Pulmonary artery endothelial cell (primary cell): ENCODE measurements at places on chromosomes 7 and 10.
A peak's percentile ranks its signal among the peaks of the same experiment; 100 is the strongest.

- no peak for DNase-seq
Observed at GRCh38 chr10:10886861-10887531, 130.7 kb upstream of the CELF2 start.

DNA sequence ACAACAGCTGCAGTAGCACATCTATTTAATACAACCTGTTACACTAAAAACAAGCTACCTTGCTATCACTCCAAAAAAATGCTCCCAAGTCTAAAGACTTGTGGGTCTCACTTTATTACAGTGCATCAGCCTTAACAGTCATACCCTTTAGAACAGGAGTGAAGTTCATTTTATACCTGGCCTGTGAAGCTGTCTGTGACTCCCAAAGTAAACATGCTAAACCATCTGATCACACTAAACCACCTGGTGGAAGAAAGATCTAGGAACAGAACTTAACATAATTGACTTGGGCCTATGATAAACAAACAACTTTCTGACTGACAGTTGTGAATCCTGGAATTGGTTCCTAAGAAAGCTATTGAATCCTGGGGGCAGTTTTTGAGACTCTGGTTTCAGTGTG lies 80.9 kb upstream of the ATP6V0A4 start:
- DNase-seq, result no peak

DNA sequence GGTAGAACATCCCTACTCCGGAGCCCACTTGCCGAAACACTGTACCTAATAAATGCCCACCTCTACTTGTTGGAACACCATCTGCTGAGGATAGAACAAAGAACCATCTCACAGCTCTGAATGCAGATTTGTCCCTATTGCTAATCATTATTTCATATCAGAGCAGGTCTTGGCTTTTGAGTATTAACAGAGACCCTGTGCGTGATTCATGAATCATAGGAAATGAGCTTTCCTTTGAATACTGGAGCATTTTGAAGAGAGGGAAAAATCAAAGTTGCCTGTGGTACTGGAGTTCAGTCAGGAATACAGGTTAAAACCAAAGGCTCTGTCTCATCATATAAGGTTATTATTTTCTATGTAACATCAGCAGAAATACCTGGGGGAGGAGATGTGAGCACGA lies 1132.3 kb downstream of the XPNPEP1 start:
- DNase-seq, result no peak

- no peak for DNase-seq
Observed at GRCh38 chr7:28989211-28989980, 31.3 kb upstream of the TRIL start.

- DNase-seq, result no peak
Observed at GRCh38 chr10:43377424-43377883, 6.0 kb downstream of the FXYD4 start.

DNA sequence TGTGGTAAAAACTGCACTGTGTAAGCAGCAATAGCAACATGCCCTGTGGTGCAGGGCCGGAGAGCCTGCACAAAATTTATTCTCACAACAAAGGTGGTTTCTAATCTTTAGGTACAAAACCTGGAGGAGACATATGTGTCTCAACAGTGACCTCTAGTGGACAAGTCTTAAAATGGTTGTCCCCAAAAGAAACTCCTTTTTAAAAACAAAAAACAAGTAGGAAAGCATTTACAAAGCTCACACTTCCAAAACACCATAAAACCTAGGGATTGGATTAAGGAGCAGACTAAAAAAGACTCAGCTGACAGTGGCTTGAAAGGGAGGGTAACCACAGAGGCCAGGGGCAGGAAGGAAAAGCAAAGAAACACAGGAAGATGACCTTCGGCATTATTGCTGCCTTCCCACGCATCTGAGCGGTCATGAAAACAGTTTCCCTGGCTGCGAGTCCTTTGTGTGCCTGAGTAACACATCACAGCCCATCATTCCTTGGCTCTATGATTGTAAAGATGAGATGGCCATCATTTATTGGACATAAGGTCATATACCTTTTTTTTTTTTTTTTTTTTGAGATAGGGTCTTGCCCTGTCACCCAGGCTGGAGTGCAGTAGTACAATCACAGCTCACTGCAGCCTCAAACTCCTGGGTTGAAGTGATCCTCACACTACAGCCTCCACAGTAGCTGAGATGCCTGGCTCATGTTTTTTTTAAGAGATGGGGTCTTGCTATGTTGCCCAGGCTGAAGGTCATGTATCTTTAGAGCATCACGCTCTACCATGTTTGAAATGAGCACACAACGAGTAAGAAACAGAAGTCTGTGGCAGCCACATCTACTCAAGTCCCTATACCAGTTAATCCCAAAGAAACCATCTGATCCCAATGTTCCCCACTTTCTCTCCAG lies 39.5 kb downstream of the RSU1 start:
- DNase-seq, result peak; percentile 93

GRCh38 chr7:18778594-18778993 lies 283.0 kb downstream of the HDAC9 start:
- DNase-seq, result no peak

- no peak for DNase-seq
Observed at GRCh38 chr7:24724451-24725190, 32.6 kb downstream of the GSDME start.

DNA sequence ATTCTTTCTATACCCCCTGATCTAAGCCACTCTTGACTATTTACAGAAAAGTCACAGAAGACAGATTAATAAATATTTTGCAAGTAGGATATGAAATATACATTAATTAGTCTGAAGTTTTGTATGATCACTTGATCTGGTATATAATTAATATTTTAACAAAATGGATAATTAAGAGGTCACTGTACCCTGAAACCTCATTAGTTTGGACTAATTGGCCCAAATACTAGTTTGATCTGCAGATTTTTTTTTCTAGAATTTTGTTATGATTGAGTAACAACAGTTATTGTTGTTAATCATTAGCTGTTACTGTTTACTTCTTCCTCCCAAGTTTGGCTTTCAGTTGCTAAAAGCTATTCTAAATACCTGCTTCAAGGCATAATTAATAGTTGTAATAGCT lies 2.7 kb downstream of the NHLRC2 start:
- DNase-seq, result no peak

- DNase-seq, result no peak
Observed at GRCh38 chr10:30562787-30563186, 66.8 kb downstream of the LYZL2 start.

GRCh38 chr7:142896741-142897379 lies 11.3 kb upstream of the TRPV6 start:
- DNase-seq, result no peak

DNA sequence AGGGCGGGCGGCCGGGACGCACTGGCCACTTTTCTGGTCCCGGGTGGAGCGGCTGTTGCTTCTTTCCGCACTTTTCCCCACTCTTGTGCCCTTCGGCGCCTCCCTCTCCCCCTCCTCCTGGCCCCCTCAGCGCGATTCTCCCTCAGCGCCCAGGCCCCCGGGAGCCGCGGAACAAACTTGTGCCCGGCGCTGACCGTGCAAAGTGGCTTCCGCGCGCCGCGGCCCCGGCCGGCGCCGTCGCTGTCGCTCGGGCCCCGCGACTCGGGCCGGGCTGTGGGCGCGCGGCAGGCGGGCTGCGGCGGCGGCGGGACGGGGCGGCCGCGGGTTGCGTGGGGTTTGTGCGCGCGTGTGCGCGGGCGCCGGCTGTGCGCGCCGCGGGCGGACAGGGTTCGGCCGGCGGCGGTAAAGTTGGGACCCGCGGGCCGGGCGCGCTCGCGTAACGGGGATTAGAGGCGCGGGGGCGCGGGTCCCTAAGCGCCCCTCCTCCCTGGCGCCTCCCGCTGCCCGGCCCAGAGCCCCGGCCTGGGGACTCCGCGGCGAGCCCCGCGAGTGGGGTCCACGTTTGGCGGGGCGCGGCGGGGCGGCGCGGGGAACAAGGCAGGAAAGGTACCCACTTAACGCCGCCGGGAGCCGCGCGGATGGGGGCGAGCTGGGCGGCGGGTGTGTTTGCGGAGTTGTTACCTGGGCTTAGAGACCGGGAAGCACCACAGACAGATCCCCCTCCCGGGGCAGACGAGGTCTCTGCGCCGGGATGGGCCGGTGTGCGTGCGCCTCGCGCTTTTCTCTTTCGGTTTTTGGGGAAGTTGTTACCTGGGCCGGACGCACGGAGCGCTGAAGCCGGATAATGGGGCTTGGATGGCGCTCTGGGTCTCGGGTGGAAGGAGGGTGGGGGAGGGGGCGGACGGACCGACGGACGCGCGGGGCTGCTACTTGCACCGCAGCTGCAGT lies 860 bp downstream of the ZEB1 start:
- no peak for DNase-seq

DNA sequence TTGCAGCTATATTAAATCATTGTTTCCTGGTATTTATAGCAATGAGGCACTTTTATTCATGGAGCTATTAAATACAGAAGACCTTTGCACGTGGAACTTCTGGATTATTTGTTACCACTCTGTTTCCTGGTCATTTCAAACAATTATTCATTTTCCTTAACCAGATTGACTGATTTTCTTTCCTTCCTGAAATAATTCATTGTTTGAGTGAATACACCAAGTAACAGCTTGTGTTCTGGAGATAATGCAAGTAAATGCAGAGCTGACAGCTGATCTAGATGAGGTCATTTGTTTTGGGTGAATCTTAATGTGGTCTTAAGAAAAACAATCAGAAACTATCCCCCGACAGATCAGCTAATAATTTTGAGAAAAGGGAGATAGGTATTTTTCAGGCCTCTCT lies 497.7 kb downstream of the KIF20B start:
- DNase-seq, result no peak

DNA sequence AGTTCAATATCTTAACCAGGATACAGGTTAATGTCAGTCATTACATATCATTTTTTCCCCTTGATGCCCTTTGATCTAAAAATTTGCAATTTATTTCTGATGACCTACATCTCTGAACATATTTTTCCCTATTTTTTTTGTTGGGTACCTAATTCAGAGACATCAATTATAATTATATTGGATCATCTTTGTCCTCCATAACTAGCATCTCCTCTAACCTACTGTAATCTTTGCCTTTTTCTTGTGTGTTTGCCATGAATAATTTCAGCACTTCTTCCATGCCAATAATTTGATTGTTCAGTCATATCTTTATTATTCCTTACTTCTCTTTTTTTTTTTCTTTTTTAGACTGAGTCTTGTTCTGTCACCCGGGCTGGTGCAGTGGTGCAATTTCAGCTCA lies 39.2 kb upstream of the FGFR2 start:
- DNase-seq, result no peak

- DNase-seq, result no peak
Observed at GRCh38 chr10:45580371-45581215, 92.0 kb downstream of the ZFAND4 start.

DNA sequence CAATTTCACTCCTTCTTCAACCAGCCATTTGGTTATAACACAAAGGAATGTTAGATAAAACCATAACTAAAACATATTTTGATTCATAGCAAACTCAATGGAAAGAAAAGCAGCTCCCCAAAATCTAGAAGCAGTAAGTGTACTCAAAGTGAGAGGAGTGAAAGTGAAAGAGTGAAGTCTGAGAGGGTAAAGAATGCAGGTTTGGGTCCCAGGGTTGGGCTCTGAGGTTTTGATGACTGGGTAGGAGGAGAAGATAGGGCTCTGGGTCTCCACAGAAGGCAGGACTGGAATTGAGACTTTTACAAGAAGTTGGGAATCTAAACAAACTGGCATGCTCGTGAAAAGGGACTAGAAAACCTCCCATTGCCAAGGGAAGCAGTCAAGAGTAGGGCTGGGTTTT lies 85.4 kb upstream of the RSU1 start:
- no peak for DNase-seq
